ENCODE measurements at places on chromosomes 4 and X. TPM values are rescaled to one million over a fixed set of nuclear protein-coding genes. Genes with fewer than 3 reads are reported as not detected.

DNA sequence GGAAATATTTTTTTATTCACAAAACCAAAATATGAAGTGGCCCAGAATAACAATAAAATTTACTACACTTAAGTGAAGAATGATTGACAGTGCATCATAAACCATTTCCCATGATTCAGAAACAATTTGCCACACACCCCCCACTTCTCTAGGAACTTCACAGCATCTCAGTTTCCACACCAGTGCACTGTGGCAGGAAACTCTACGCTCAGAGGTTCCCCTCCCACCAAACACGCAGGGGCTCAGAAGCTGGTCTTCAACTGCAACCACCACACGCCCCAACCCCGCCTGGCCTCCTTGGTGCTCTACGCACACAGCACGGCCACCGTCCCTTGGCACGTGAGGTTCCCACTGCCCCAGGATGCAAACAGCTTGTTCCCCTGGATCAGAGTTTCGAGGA lies 63.7 kb downstream of the ZFYVE28 start:
- no peaks in the 10 kb centered on the region for H3K4me1 ChIP-seq
- no peak overlapping the region for H3K27ac ChIP-seq
- no peaks in the 10 kb centered on the region for H3K36me3 ChIP-seq

GRCh38 chrX:16867947-16868346 lies 2.2 kb downstream of the RBBP7 start:
- no peaks in the 10 kb centered on the region for H3K27me3 ChIP-seq
- no peaks in the 10 kb centered on the region for H3K36me3 ChIP-seq
- no peak for DNase-seq
- no peak overlapping the region for H3K27ac ChIP-seq

DNA sequence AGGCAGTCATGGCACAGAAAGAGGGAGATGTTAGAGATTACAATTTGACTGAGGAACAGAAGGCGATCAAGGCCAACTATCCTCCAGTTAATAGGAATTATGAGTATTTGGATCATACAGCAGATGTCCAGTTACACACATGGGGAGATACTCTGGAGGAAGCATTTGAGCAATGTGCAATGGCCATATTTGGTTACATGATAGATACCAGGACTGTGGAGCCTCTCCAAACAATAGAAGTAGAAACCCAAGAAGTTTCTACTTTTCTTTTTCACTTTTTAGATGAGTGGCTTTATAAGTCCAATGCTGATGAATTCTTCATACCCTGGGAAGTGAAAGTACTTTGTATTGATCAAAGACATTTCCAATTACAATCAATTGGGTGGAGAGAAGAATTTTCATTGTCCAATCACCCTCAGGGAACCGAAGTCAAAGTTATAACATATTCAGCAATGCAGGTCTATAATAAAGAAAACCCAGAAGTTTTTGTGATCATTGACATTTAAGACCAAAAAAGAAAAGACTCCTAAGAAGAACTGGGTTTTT lies 139.1 kb downstream of the MAB21L2 start:
- H3K36me3 ChIP-seq: no peaks in the 10 kb centered on the region
- no peak for DNase-seq
- H3K27me3 ChIP-seq: no peaks in the 10 kb centered on the region
- H3K4me3 ChIP-seq: no peak overlapping the region
- H3K27ac ChIP-seq: no peak overlapping the region

GRCh38 chr4:47830265-47831025 lies 7.4 kb downstream of the CORIN start:
- H3K4me3 ChIP-seq: no peak overlapping the region
- H3K4me1 ChIP-seq: no peaks in the 10 kb centered on the region
- no peak for DNase-seq
- H3K27me3 ChIP-seq: no peaks in the 10 kb centered on the region
- no peak overlapping the region for H3K27ac ChIP-seq

DNA sequence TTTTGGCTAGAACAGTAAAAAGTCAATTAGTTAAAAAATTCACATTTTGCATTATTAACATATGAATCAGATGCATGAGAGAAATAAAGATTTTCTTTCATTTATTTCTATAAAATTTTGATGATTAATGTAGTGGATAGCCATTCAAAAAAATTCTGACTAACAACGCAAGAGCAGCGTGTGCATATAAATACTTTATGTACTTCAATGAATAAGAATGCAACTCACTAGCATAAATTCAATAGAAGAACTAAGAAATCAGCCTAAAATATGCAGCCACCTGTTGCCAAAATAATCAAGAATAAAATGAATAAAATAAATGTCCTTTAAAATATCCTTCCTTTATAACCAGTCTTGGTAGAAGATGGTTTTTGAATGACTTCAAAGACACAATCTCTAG lies 471.9 kb downstream of the PDGFC start:
- no peaks in the 10 kb centered on the region for H3K4me1 ChIP-seq
- no peak for DNase-seq
- no peaks in the 10 kb centered on the region for H3K36me3 ChIP-seq
- H3K27me3 ChIP-seq: no peaks in the 10 kb centered on the region
- no peak overlapping the region for H3K27ac ChIP-seq

- no peaks in the 10 kb centered on the region for H3K27me3 ChIP-seq
- no peak overlapping the region for H3K4me3 ChIP-seq
- DNase-seq: no peak
- no peak overlapping the region for H3K27ac ChIP-seq
Observed at GRCh38 chr4:99002279-99002678, 6.8 kb downstream of the METAP1 start.

- H3K27me3 ChIP-seq: no peaks in the 10 kb centered on the region
- no peak overlapping the region for H3K27ac ChIP-seq
- H3K36me3 ChIP-seq: no peaks in the 10 kb centered on the region
- peak; percentile 33 for DNase-seq
- no peaks in the 10 kb centered on the region for H3K4me1 ChIP-seq
- H3K4me3 ChIP-seq: no peak overlapping the region
Observed at GRCh38 chr4:110055158-110055768, 142.6 kb downstream of the EGF start.

DNA sequence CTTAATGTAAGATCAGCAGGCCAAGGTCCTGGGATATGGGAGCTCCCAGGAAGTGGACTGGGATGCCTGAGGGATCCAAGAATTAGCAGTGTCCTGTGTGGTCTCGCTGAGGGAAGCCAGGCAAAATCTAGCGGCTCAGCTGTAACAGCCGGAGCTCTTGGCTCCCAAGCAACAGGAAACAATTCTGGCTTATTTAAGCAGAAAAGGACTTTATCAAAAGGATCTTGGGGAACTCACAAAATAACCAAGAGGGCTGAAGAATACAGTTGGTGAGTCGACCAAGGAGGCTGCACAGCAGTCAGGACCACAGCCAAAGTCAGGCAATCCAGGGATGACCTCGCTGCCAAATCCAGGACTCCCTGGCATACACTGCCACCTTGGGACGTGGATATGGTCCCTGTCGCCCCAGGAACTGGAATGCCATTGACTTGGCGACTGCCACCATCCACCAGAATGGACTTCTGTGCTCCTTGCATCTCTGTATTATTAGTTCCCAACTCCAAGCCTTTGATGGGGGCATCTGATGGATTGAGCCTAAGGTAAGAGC lies 165.3 kb upstream of the BCOR start:
- peak overlapping the region; percentile 13 for H3K27ac ChIP-seq
- H3K4me3 ChIP-seq: no peak overlapping the region
- no peaks in the 10 kb centered on the region for H3K27me3 ChIP-seq
- DNase-seq: peak; percentile 44
- H3K36me3 ChIP-seq: no peaks in the 10 kb centered on the region
- H3K4me1 ChIP-seq: peaks cover 16% of the 10 kb centered on the region

DNA sequence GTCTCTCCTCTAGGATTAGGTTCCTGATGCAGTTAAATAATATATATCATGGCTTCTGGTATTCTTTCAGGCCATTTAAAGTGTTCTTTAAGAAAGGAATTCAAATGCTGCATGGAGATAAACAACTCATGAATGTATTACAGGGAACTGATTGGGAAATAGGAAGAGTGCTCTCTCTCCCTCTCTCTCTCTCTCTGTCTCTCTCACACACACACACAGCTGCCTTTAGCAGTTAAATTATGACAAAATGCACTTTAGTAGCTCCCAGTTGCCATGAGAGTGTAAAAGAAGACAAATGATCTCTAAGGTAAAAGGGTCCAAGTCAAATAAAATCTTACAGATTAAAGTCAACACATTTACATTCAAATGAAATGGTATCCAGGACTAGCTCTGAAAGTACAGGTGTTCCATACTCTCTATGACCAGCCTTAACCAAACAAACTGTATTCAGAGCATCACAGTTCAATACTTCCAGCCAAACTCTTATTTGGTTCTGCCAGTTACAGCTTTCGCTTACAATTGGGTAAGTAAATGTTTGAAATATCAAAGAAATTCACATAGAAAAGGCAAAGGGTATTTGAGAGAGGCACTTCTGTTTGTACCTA lies 94.7 kb upstream of the CXXC4 start:
- H3K27ac ChIP-seq: no peak overlapping the region
- H3K4me3 ChIP-seq: no peak overlapping the region
- no peaks in the 10 kb centered on the region for H3K4me1 ChIP-seq
- no peaks in the 10 kb centered on the region for H3K36me3 ChIP-seq
- H3K27me3 ChIP-seq: no peaks in the 10 kb centered on the region

- H3K27ac ChIP-seq: no peak overlapping the region
- no peak overlapping the region for H3K4me3 ChIP-seq
- H3K4me1 ChIP-seq: peaks cover 6% of the 10 kb centered on the region
- H3K27me3 ChIP-seq: no peaks in the 10 kb centered on the region
- no peak for DNase-seq
- H3K36me3 ChIP-seq: peaks cover 3% of the 10 kb centered on the region
Observed at GRCh38 chr4:2484993-2485392, 16.1 kb downstream of the RNF4 start.

DNA sequence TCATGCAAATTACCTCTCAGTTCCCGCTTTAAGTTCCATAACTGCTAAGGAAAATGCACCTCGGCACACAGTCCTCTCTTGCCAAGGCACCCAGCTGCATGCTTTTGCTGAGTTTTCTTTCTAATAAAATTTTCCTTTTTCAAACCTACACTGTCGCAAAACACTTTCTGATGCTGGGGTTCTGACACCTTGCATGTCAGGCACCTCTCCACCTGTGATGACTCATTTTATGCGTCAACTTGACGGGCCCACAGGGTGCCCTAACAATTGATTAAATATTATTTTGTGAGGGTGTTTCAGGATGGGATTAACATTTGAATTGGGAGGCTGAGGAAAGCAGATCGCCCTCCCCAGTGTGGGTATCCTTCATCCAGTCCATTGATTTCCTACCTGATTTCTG lies 291.0 kb upstream of the STS start:
- no peak for DNase-seq
- H3K27ac ChIP-seq: no peak overlapping the region
- no peaks in the 10 kb centered on the region for H3K36me3 ChIP-seq

The CLNK gene
- total RNA-seq: not detected

The USP51 gene
- 1.3 TPM for total RNA-seq

The NPY5R gene
- not detected for total RNA-seq

The SYN1 gene
- total RNA-seq: 0.17 TPM

The FAM47A gene
- total RNA-seq: not detected

The CTAG1A gene
- not detected for total RNA-seq

Measured in fibroblast of lung (primary cell).